RWPE1 (cell line): ENCODE measurements at places on chromosomes 12 and 14.
A peak's percentile ranks its signal among the peaks of the same experiment; 100 is the strongest.

- no peak for DNase-seq
Observed at GRCh38 chr14:95360828-95361227, 41.1 kb upstream of the CLMN start.

DNA sequence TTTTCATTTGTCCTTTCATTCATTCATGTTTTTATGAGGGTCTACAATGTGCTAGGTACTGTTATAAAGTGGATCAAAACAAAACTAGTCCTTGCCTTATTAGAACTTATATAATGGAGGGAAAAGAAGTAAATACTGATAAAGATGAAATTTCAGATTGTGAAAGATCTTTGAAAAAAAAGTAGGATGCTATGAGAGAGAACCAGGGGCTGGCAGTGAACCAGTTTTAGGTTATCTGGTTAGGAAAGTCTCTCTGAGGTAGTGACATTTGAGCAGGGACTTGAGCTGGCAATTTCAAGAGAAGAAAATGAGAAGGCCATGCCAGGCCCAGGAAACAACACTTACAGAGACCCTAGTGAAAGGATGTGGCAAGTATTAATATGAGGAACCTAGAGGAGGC lies 57.3 kb upstream of the E2F7 start:
- DNase-seq, result no peak

DNA sequence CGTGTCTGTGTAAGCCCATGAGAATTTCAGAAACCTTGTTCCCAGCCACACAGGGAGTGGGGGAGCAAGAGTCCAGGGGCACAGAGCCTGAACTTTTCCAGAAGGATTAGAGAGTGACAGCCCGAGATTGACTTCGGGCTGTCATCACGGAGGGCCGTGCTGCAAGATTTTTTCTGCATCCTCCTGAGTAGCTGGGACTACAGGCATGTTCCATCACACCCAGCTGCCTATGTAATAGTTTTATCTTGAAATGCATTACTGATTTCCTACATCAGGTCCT lies 14.4 kb downstream of the EVL start:
- no peak for DNase-seq

GRCh38 chr12:107415071-107415470 lies 270.5 kb upstream of the PWP1 start:
- peak; percentile 27 for DNase-seq

- no peak for DNase-seq
Observed at GRCh38 chr14:104707608-104708595, 16.1 kb upstream of the ADSS1 start.

DNA sequence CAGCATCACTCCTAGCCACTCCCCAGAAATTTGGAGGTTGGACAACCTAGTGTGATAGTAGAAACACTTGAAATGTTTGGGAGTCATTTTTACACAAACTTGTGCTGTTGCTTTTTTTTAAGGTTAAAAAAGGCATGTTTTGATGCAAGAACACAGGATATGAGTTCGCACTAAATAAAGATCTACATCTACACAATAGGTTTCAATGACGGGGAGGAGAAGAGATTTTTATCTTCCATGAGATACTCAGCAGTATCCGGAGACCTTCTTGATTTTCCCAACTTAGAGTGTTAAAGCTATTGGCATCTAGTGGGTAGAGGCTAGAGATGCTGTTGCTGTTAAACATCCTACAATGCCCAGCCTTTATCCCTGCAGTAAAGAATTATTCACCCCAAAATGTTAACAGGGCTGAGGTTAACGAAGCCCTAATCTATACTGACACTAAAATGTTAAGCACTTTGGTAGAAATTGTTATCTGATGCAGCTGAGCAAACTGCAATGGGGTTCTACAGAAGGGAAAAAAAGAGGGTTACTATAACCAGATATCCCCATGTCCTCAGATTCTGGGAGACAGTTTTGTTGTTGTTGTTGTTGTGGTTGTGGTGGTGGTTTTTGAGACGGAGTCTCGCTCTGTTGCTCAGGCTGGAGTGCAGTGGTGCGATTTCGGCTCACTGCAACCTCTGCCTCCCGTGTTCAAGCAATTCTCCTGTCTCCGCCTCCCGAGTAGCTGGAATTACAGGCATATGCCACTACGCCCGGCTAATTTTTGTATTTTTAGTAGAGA lies 14.0 kb upstream of the PCNX1 start:
- no peak for DNase-seq

DNA sequence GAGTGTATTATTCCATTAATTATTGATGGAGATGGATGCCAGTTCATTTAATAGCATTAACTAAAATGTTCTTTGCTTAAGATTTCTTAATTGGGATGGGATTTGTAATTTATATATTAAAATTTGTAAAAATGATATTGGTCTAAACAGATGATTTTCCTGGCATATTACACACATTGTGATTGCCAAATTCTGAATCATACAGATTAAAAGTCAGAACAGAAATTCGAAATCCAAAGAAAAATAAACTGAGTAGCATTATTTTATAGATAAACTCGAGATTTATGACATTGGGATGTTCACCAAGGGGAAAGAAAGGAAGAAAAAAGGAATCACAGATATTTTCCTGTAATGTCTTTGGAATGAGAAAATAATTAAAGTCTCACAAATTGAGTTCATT lies 481.1 kb downstream of the CCER1 start:
- no peak for DNase-seq

DNA sequence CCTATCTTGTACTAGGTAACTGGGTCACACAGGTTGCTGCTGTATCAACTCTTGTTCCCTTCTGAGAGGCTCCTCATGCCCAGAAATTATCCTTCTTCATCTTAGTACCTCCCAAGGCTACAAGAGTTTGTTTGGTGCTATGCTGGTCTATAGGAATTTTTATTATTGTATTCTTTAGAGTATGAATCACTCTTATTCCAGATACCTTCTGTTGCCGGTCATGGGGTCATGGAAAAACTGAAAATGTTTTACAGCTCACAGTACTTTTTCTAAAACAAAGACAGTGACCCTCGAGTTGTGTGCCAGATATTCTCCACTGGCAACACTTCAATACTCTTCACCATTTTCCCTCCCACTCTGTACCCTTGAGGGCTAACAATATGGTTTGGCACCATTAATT lies 1598.0 kb upstream of the TMEM132C start:
- DNase-seq, result peak; percentile 16

GRCh38 chr14:76958980-76959710 lies 69.4 kb downstream of the IRF2BPL start:
- DNase-seq, result peak; percentile 49

DNA sequence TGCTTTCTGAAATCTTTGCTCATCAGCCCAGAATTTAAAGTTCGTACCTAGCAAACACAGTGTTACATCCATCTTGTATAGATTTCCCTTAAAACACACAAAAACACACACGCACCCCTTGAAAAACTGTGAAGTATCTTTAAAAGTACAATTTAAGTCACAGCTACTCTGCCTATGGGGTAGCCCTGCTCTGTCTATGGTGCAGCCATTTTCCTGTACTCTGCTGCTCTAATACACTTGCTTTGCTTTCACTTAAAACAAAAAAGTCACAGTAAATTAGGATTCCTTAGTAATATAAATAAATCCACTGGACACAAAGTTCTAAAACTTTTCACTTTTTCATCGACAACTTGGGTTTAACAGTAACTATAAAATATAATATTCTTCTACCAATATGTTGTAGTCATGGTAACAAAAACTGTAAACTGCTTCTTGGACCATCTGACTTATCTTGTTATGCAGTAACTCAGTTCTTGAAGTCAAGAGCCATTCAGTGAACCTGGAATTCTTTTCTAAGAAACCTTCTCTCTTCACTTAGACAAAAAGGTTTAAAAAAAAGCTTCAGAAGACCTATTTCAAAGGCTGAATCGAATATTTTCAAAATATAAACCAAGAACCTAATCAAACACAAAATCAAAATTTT lies 63.5 kb downstream of the MED13L start:
- no peak for DNase-seq

- no peak for DNase-seq
Observed at GRCh38 chr12:120067901-120068300, 48.7 kb downstream of the RAB35 start.
